ENCODE measurements at places on chromosomes 4 and X.
A peak's percentile ranks its signal among the peaks of the same experiment; 100 is the strongest.

- DNase-seq, result no peak
Observed at GRCh38 chr4:151099976-151100417, 569 bp downstream of the RPS3A start.

- DNase-seq, result no peak
Observed at GRCh38 chr4:165541851-165542459, 163.1 kb downstream of the CPE start.

- DNase-seq, result no peak
Observed at GRCh38 chrX:30931920-30932319, 42.9 kb upstream of the TAB3 start.

DNA sequence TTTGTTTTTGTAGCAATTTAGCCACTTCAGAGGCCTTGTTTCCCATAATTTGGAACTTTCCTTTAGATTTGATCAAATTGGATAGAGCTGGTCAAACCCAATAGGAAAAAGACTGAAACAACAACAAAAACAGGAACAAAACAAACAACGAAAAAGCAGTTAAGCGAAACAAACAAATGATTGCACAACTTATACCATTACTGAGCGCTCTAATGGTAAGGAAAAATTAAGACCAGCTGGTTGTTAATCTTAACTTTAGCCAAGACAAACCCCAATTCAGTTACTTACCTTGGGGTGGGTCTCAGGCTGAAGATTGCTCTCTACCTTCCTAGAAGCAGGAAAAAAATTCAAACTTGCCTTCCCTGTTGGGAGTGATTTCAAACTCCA, 38.3 kb downstream of the SPCS3 start:
- DNase-seq, result no peak

DNA sequence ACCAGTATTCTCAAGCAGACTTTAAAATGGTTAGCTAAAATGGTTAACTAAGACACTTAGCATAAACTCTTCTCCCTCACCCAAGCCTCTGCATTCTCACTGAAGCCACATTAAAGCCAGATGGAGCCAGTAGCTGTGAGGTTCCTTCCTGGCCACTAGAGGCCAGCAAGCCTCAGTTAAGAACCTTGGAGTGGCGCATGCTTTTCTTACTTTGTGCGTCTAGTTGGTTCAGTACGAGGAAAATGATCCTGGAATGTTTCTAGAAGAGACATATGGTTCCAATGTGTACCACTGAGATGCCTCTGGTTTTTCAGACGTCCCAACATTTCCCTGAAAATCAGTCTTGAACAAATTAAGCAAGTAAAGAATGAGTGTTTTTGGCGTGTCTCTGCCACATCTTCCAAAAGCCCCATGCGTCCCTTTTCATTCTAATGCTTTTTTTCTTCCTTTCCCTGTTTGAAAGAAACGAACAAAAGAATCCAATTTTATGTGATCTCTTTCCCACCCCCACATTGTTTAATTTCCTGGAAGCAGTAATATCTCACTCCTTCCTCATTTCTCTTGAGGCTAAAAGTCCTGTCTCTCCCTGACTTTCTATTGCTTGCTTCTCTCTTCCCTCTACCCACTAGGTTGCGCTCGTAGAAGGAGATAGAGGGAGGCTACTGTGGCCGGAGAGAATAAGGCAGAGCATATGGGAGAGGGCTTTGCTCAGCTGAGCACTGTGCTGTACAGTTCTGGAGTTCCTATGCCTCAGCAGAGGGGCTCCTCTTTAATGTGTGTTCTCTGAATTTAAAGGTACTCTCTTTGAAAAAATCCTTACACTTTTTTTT, 82.9 kb upstream of the TAB3 start:
- peak; percentile 49 for DNase-seq

DNA sequence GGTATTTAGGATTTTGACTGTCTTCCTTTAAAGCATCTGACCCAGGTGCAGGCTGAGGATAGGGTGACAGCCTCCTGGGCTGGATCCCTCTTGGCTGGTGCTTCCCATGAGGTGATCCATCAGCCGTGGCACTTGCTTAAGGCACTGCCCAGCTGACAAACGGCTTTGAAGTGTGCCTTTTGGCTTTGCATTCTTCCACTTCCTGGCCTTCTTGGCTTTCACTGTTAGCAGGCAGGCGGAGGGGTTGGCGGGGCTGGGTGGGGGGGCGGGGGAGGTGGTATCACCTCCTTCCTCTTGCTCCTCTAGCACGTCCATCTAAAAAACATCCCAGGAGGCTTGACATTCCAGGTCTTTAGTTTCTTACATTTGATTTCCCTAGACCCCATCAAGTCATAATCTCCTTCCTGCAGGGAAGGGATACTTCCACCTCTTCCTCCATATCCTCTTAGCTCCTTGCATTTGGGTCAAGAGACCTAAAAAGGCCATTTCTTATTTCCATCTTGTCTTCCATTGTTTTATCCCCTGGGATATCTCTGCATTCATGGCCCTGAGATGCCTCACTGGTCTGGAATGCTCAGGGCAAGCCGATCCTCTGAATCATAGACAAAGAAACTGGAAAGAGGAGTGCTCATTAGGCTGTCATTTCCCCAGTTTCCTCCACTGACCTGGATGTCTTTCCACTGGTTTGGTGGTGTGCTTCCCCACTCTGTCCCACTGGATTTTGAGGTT, 11.3 kb upstream of the APLN start:
- DNase-seq, result no peak
